ENCODE measurements at places on chromosomes 12 and 14.

- no peak for DNase-seq
Observed at GRCh38 chr14:89267656-89268055, 149.4 kb downstream of the FOXN3 start.

- DNase-seq, result peak; percentile 79
Observed at GRCh38 chr12:51270951-51271518, 820 bp upstream of the SMAGP start.

DNA sequence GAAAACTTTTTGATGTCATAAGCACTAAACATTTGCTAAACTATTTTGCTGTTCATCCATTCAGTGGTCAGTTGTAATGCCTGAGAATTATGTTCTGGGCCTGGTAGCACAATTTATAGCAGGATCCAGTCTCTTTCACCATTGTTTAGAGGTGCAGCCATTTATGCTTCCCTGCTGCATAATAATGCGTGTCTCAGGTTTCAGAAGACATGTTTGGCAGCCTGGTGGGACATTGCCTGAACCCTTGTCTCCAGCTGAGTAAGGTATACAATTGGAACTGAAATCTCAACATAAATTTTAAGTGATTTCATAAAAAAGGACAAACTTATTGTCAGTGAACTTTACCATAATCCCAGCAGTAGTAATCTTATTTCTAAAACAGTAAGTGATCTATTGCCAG is 94.8 kb downstream of the POLR3B start:
- no peak for DNase-seq

DNA sequence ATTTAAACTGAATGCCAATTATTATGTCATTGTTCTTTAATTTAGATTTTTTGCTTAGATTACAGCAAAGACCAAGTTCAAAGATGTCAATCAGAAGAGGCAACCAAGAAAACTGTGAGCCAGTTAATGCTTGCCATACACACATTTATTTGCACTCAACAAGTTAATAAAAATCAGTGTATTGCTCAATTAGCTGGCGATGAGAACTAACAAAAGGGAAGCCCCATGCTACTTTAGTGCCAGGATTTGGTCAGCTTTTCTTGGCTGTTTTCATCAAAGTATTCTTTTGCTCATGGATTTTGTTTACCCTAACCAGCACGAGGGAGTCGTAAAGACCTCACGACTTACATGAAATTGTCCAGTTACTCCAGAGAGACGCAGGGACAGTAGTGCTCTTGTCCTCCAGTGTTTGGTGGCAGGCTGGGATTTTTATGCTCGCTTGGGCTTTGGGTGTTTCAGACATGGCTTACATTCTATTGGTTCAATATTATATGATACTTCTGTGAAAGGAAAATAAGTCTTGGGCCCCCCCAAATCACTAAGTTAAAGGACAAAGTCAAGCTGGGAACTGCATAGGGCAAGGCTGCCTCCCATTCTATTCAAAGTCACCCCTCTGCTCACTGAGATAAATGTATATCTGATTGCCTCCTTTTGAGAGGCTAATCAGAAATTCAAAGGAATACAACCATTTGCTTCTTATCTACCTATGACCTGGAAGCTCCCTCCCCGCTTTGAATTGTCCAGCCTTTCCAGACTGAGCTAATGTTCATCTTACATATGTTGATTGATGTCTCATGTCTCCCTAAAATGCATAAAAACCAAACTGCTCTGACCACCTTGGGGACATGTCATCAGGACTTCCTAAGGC is 7.4 kb upstream of the B4GALNT1 start:
- DNase-seq, result no peak

DNA sequence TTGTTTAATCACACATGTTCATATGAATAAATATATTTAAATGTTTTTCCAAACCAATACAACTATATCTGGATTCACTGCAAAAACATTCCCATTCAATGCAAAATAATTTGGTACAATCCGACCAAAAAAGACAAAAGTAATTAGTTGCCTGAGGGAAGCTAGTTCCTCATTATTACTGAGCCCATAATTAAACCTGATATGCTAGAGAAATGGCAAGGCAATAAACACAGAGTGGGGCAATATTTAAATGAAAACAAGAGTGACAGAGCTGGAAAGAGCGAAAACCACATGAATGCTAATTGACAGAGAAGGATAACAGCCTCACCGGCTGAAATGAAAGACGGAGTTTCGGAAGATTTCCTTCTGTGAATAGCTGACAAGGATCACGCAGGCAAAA is 82.6 kb downstream of the TMCC3 start:
- no peak for DNase-seq

DNA sequence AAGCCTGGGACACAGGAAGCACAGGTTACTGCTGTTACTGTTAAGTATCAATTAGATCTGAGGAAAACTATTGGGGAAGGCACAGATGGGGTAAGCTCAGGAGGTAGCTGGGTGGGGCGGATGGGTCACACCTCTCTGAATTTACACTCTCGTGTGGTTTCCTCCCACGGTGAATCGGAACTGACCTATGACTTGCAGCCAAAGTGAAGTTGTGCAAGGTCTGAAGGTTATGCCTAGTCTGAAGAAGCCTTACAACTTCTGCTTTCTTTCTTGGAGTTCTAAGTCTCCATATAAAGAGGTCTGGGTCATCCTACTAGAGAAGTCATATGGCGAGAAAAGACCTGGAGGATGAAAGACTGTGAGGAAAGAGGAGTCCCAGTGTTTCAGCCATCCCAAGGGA is 25.6 kb upstream of the GPATCH2L start:
- DNase-seq, result no peak

- no peak for DNase-seq
Observed at GRCh38 chr12:19482551-19483109, 43.3 kb downstream of the AEBP2 start.

GRCh38 chr12:3288690-3289089 is 202.3 kb upstream of the PRMT8 start:
- DNase-seq, result no peak
